ENCODE measurements at places on chromosomes 7 and 10.

GRCh38 chr7:133983685-133984419 lies 143.3 kb upstream of the LRGUK start:
- H3K27ac ChIP-seq = no peak overlapping the region
- no peaks in the 10 kb centered on the region for H3K27me3 ChIP-seq
- no peak overlapping the region for H3K4me3 ChIP-seq
- peaks cover 3% of the 10 kb centered on the region for H3K4me1 ChIP-seq

GRCh38 chr10:18211862-18212261 lies 71.6 kb downstream of the CACNB2 start:
- H3K4me1 ChIP-seq = no peaks in the 10 kb centered on the region
- H3K4me3 ChIP-seq = no peak overlapping the region
- H3K36me3 ChIP-seq = no peaks in the 10 kb centered on the region
- DNase-seq = no peak

GRCh38 chr7:117808910-117809705 lies 64.1 kb downstream of the CTTNBP2 start:
- H3K36me3 ChIP-seq = no peaks in the 10 kb centered on the region
- H3K4me1 ChIP-seq = no peaks in the 10 kb centered on the region
- no peaks in the 10 kb centered on the region for H3K27me3 ChIP-seq
- no peak overlapping the region for H3K4me3 ChIP-seq
- DNase-seq = no peak
- no peak overlapping the region for H3K27ac ChIP-seq

DNA sequence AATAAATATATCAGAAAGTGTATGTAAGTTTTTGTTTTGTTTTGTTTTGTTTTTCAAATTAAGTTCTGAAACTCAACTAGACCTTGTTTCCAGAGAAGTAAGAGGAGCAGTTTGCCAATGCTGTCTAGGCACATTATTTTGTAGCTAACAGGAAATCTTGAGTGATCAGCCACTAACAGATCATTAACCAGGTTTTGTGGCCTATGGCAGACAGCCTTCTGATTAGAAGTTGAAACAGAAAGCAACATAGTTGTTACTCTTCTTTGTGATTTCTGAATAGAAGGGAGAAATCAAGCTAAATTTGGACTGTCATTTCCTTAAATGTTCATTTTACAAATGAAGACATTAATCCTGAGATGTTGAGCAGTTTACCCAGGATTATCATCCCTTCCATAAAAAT lies 142.6 kb downstream of the PLXDC2 start:
- no peak for DNase-seq
- no peaks in the 10 kb centered on the region for H3K4me1 ChIP-seq
- H3K4me3 ChIP-seq = no peak overlapping the region
- H3K27me3 ChIP-seq = no peaks in the 10 kb centered on the region
- no peaks in the 10 kb centered on the region for H3K36me3 ChIP-seq

GRCh38 chr10:19111501-19112267 lies 63.1 kb downstream of the MALRD1 start:
- no peaks in the 10 kb centered on the region for H3K4me1 ChIP-seq
- no peaks in the 10 kb centered on the region for H3K36me3 ChIP-seq
- H3K4me3 ChIP-seq = no peak overlapping the region
- no peak overlapping the region for H3K27ac ChIP-seq
- no peaks in the 10 kb centered on the region for H3K27me3 ChIP-seq

DNA sequence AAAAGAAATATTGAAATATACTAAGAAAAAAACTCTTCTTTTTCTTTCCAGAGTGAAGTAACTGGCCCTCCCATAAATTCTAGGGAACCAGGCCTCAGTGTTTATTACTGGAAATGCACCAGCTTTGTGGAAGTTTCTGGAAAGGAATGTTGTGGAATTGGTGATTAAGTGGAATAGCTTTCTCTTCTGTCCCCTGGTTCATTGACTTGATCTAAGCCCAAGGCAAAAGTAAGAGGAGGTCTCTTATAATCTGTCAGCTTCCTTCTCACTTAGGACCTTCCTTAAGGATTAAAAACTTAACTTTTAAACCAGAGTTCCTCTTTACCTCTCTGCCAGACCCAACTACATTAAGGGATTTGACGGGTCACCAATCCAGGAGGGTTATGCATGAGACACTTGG lies 266.2 kb downstream of the SLC25A13 start:
- H3K27me3 ChIP-seq = peaks cover 52% of the 10 kb centered on the region
- DNase-seq = no peak
- H3K36me3 ChIP-seq = no peaks in the 10 kb centered on the region
- H3K27ac ChIP-seq = no peak overlapping the region
- H3K4me1 ChIP-seq = peaks cover 2% of the 10 kb centered on the region

All from T-helper 17 cell (primary cell).